NCI-H774 (cell line): ENCODE measurements at places on chromosomes 4 and X.

DNA sequence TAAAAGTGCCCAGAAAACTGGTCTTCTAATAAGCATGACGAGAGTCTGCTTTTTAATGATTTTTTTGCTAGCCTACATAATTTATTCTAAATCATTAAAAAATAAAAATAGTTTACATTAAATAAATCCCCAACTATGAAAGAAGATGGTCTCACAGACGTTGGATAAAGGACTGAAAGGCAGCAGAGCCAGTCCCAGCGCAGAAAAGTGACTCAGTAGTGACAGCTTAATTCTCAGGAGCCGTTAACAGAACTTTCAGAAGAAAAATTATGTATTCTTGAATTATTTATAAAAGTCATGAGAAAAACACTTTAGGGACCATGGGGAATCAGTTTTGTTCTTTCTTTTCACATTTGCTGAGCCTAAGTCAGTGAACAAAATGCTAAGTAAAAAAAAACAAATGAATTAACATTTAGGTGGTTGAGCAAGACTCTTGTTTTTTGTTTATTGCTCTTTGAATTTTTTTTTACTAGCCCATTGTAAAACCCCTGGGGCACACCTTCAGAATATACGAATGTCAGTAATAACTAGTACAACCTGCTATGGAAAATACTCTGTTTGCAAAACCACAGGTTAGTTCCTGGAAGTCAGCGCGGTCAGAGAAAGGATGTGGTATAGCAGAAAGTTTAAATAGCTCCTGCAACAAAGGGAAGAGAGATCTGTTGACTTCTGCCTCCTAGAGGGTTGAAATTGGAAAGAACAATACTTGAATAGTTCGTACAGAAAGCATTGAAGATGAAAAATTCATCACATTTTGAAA, 50.4 kb upstream of the CCDC160 start:
- DNase-seq, result no peak

DNA sequence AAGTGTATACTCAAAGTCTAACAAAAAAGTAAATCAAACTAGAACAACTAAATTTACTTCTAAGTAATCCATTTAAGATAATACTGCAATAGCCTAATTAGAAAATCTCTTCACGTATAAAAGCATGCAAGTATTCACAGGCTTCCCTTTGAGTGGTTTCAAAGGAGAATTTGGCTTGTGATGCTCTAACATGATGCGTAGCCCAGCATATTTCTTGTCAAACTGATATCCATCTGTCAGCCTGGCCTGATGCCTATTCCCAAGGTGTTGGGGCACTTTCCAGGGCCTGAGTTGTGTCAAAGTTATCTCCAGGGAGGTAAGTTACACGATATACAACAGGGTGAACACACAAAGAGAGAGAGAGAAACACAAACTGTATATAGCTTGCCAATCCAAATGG, 287.0 kb upstream of the MAGEB18 start:
- no peak for DNase-seq

GRCh38 chr4:43757147-43757546, 691.5 kb downstream of the KCTD8 start:
- DNase-seq, result no peak

GRCh38 chrX:55161581-55161980, 58.6 kb upstream of the PAGE5 start:
- no peak for DNase-seq

- DNase-seq, result no peak
These were observed 37.0 kb upstream of the OTUD4 start for GRCh38 chr4:145217349-145217748.

- no peak for DNase-seq
These were observed 7.9 kb downstream of the CCDC22 start for GRCh38 chrX:49243166-49243565.

DNA sequence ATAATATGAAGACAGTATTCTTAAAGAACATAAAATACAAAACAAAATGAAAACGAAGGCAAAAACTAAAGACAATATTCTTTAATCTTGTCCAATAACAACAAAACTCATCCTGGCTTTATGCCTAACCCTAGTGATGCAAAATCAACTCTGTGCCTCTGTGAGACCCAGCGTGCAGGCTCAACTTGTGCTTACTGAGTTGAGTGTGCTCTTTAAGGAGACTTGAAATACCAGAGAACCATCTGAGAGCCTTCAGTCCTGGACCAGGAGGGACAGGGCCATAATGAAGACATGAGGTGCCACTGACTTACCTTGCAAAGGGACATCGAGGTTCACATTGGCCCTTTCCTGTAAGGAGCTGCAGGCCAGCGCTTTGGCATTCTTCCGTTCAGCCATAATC, 77.1 kb downstream of the NSUN7 start:
- no peak for DNase-seq

GRCh38 chrX:46039526-46039925, 505.7 kb downstream of the ZNF674 start:
- DNase-seq, result no peak

- DNase-seq, result no peak
These were observed 18.2 kb downstream of the HOPX start for GRCh38 chr4:56662782-56663468.

DNA sequence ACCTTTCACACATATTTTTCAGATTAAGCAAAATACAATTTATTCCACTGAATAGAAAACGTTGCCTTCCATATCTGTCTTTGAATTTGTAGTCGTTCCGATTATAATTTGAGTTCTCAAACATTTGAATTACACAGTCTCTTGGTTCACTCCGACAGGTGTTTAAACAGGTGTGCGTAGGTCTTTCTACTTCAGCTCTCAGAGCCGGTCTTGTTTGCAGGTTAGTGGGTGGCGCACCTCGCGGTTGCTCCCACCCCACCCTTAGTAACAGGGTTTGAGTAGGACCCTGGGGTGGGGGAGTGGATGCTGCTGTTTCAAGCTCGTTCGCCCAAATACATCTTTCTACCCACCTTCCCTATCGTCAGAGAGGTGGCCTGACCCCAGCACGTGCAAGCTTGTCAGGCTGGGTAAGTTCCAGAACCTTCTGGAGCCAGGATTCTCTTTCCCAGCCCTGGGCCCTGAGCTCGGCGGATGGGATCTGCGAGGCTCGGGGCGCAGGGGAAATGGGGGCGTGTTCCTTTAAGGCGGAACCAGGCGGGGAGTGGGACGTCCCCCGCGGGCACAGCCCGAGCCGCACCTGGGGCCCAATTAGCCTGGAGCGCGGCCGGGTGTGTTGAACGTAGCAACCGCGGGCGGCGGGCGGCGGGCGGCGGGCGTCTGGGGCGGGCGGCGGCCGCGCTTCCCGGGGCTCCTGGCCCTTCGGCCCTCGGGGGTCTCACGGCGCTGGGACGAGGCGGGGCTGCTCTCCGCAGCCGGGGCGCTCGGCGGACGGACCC, at the start of gene FAM149A:
FAM149A (plus strand) TSS at position 591 of the 776 bp plus-strand sequence.
- peak; percentile 35 for DNase-seq

- no peak for DNase-seq
These were observed 71.6 kb upstream of the TEX13D start for GRCh38 chrX:124260845-124261244.

- DNase-seq, result peak; percentile 39
These were observed 20.4 kb upstream of the MAPK10 start for GRCh38 chr4:86380181-86380724.

DNA sequence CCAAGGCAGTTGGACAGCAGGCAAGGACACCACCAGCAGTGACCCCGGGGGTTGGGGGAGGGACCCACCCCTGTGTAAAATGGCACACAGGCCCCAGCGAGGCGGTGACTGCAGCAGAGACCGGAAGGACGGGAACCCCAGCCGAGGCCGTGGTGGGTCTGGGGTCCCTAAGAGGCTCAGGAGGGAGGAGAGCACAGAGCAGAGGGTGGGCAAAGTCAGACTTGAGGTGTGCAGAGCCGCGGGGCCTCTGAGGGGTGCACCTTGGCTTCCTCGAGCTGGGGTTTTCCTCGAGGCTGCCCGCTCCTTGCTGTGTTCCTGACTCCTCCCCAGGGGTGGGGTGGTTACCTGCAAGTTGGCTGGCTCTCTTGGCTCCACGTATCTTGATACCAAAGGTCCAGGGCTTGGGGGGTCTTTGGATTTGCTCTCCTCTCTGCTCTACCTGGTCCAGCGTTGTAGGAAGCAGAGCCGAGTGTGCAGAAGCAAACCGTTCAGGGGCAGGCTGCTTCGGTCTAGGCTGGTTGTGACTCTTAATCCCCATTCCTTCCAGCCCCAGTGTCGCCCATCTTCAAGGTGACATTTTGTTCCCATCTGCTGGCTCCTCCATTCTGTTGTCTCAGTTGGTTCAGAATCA, 37.9 kb upstream of the SORCS2 start:
- DNase-seq, result no peak

DNA sequence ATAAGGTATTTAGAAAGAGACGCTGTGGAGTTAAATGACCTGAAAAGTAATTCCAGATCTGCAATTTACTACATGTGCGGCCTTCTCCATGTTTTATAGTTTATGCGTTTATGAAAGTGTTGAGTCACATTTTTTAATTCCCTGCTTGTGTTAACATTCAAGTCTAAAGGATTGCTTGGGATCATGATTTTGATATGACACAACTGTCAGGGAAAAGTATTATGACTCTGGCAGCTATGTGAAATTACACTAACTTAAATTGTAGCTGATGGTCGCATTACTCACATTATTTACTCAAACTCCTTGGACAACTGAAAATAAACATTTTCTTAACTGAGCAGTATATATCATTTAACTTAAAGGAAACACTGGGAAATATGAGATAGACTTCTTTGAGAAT, 14.3 kb upstream of the GABRB1 start:
- DNase-seq, result no peak

GRCh38 chr4:66574145-66574978, 904.1 kb upstream of the EPHA5 start:
- DNase-seq, result no peak
